ENCODE measurements at places on chromosomes 12 and 14. TPM values are rescaled to one million over a fixed set of nuclear protein-coding genes. Genes with fewer than 3 reads are reported as not detected.

Gene NEUROD4
- total RNA-seq, result 1.3 TPM

Gene AKAP6
- 79.8 TPM for total RNA-seq

Gene GPN3
- total RNA-seq, result 19.1 TPM

Gene FAM90A1
- total RNA-seq, result not detected
